Left colon (tissue), 2 donors: ENCODE measurements at places on chromosomes 16 and 17. TPM values are rescaled to one million over a fixed set of nuclear protein-coding genes. Genes with fewer than 3 reads are reported as not detected.

TMEM114 gene
- not detected for total RNA-seq

DNA sequence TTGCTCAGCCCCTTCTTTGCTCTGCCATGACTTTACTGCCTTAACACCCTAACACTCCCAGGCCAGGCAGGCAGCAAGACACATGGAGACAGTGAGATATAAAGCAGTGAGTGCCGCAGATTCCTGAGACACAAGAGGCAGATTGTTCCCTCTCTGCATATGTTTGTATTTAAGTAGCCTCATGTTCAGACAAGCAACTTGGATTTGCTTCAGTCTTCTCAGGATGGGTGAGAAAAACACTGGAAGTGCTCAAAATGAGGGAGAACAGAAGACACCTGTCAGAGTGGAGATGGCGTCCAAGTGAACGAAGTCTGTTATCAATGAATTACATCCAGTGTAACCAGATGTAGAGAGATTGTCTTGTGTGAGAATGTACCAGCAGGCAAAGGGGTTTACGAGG, 86.8 kb downstream of the CES1 start:
- DNase-seq, result no peak

STX4 gene
- 83.3 TPM for total RNA-seq

DNA sequence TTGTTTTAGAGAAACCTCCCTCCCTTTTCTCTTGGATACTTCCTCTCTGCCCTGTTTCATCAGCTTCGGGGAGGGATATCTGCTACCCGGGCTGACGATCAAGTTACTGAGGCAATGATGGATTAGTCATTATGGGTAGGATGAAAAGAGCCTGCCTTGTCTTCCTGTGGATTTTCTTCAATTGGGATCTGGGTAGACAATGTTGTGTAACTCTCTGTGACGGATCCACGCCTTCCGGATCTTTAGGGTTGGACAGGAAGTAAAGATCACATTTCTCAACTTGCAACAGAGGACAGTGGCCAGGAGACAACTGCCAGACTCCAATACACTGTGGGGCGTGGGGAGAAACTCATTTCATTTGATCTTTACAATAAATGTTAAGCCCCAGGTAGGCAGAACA, 11.3 kb upstream of the CHST6 start:
- DNase-seq, result no peak

GRCh38 chr17:59372138-59372751, 40.8 kb downstream of the YPEL2 start:
- DNase-seq, result peak; percentile 52

- no peak for DNase-seq
Measured at GRCh38 chr16:83541231-83541630, 266.5 kb upstream of the HSBP1 start.

DNA sequence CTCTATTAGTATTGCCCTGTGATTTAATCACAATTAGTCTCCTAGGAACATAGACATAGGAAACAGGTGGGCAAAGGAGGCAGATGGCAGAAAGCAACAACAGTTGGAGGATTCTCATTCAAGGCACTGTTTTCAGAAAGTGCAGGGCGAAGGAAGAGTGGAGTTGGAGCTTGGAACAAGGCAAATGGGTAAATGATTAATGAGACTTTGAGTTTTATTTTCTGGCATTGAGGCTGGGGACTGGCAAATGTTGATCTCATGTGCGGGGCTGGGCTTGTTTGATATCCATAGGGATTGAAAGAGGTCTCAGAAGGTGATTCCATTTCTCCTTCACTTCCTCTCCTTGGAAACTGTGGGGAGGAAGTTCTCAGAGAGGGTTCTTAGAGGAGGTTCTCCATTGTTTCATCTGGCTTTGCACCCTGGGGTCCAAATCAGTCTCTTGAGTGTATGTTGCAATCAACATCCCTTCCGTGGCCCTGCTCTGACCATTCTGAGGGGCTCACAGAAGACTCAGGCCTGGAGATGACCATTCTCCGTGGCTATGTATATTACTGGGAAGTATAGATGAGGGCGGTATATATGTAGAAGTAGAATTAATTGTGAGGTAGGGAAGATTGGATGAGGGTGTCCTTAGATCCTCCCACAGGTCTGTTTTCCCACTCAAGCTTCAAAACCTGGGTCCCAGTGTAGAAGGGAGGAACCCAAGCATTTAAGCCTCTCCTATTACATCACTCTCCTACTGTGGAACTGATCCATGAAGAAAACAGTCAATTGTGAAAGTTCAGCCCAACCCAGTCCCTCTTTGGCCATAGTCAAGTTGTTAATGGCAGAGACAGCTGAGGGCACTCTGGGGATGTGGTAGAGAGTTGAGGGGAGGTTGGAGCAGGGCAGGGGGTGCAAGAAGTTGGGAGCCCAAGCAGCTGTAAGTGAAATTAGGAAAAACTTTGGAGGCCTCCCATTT, 36.5 kb upstream of the SRSF1 start:
- no peak for DNase-seq
